ENCODE measurements at places on chromosomes 5 and 9.

GRCh38 chr5:1294835-1295649 is at the start of gene TERT:
TERT (minus strand) TSS chr5:1295068; CDS start chr5:1294989, 79 bp downstream.
- DNase-seq = no peak

DNA sequence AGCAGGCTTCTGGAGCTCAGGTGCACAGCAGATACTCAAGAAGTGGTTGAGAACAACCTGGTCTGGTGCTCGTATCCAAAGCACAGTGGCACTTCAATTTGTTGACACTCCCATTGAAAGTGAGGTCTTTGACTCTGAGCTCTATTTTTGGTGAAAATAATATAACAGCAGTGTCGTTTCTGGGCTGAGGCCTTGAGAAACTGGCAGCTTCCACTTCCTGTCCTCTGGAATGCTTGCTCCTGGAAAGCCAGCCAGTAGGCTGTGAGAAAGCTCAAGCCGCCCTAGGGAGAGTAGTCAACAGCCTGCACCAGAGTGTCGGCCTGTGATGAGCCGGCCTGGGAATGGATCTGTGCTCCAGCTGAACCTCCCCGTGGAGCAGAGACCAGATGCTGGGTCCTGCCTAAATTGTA is 6.8 kb upstream of the SUSD3 start:
- DNase-seq = no peak

GRCh38 chr5:59116231-59116865 is 533.5 kb downstream of the RAB3C start:
- no peak for DNase-seq

GRCh38 chr5:68657055-68657961 is 436.5 kb upstream of the SLC30A5 start:
- no peak for DNase-seq
